WTC11 (cell line): ENCODE measurements at places on chromosomes 6 and 20. TPM values are rescaled to one million over a fixed set of nuclear protein-coding genes. Genes with fewer than 3 reads are reported as not detected.

The RRAGD gene
- 14.1 to 25.4 TPM (median 18.0 TPM) in 3 replicates for total RNA-seq

GRCh38 chr6:73079611-73079955 lies 145.7 kb downstream of the KHDC1L start:
- H3K27ac ChIP-seq = no peak overlapping the region
- H3K4me1 ChIP-seq = peaks cover 70% of the 10 kb centered on the region
- H3K4me3 ChIP-seq = no peak overlapping the region
- H3K27me3 ChIP-seq = no peaks in the 10 kb centered on the region
- no peak for DNase-seq
- H3K36me3 ChIP-seq = no peaks in the 10 kb centered on the region

- H3K4me1 ChIP-seq = peaks cover under 1% of the 10 kb centered on the region
- H3K27me3 ChIP-seq = no peaks in the 10 kb centered on the region
- H3K27ac ChIP-seq = no peak overlapping the region
Observed at GRCh38 chr6:131116755-131117360, 18.4 kb upstream of the AKAP7 start.

DNA sequence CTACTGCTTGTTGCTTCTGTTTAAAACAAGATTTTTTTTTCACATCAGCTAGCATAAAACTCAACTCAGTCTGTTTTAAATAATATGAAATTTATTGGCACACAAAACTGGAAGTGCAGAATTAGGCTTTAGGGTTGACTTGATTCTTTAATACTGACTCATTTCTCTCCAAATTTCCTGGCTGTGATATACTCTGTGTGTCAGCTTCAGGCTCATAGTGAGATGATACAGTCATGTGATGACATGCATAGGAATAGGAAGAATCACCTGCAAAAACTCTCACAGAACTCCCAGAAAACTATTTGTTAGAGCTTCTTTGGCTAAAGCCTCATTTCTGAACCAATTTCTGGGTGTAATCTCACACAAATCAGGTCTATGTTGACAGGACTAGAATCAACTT lies 1068.0 kb upstream of the EPHA7 start:
- H3K27ac ChIP-seq = no peak overlapping the region
- no peak for DNase-seq
- H3K36me3 ChIP-seq = no peaks in the 10 kb centered on the region
- peaks cover 7% of the 10 kb centered on the region for H3K4me1 ChIP-seq
- no peaks in the 10 kb centered on the region for H3K27me3 ChIP-seq
- no peak overlapping the region for H3K4me3 ChIP-seq
